Activated CD4-positive, alpha-beta T cell treated with anti-CD3 and anti-CD28 coated beads for 36 hours (primary cell): ENCODE measurements at places on chromosomes 11 and 22. TPM values are rescaled to one million over a fixed set of nuclear protein-coding genes. Genes with fewer than 3 reads are reported as not detected.

The BARX2 gene
- total RNA-seq, result 0.89 TPM

The NRGN gene
- total RNA-seq, result 18.1 TPM

The SAMM50 gene
- 43.8 TPM for total RNA-seq

The RASGRP2 gene
- total RNA-seq, result 5.9 TPM

The APOA4 gene
- total RNA-seq, result not detected

The DDIAS gene
- 23.5 TPM for total RNA-seq

The BANF1 gene
- 233 TPM for total RNA-seq

The IL18 gene
- not detected for total RNA-seq

The SVIP gene
- total RNA-seq, result 47.4 TPM

The SMTNL1 gene
- not detected for total RNA-seq

The C11orf16 gene
- not detected for total RNA-seq

The SSTR3 gene
- total RNA-seq, result 15.6 TPM

The CRYBB3 gene
- total RNA-seq, result 0.34 TPM

The CASP1 gene
- total RNA-seq, result 33.4 TPM

The RAB6A gene
- total RNA-seq, result 58.9 TPM

The TSSK2 gene
- total RNA-seq, result not detected

The FADS1 gene
- total RNA-seq, result 23.7 TPM

The AP2A2 gene
- 71.6 TPM for total RNA-seq

The TYR gene
- total RNA-seq, result not detected

The PKP3 gene
- total RNA-seq, result 0.07 TPM

The UBQLN3 gene
- total RNA-seq, result not detected

The MAPK8IP1 gene
- total RNA-seq, result 0.39 TPM

The PNPLA5 gene
- total RNA-seq, result not detected

The GAL gene
- 2.2 TPM for total RNA-seq

The IFITM5 gene
- not detected for total RNA-seq

The RIC3 gene
- 15.8 TPM for total RNA-seq

The KCNQ1OT1 gene
- 0.16 TPM for total RNA-seq
